ENCODE measurements at places on chromosomes 2 and 18.

DNA sequence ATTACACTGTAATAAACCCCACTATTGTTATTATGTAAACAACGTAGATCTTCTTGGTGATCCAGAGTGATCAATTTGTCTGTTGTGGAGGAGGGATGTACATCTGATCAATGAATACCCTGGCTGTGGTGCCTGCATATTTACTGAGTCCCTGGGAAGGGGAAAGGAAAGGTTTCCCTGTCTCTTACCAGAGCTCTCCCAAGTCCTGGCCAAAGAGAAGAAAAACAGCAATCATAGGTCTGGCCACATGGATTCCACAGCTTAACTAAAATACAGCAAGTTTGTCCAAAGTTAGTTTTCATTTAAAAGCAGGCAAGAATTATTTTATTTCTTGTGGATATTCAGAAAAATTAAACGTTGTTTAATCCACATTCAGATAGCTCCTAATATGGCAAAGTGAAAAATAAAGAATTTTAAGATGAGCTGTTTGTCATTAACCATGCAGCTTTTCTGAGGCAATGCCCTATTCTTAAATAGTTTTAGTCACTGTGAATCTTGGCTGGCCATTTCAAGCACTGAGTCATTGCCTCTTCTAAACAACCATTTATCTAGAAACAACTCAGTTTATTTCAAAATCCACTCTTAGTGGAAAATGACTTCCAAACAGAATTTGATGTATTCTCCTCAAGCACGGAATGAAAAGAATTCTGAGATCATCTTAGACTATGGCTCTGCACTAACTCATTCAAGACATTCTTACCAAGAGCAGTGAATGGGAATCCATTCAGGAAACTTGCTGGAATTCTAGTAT is 1004.4 kb upstream of the CDH2 start:
- DNase-seq, result no peak

DNA sequence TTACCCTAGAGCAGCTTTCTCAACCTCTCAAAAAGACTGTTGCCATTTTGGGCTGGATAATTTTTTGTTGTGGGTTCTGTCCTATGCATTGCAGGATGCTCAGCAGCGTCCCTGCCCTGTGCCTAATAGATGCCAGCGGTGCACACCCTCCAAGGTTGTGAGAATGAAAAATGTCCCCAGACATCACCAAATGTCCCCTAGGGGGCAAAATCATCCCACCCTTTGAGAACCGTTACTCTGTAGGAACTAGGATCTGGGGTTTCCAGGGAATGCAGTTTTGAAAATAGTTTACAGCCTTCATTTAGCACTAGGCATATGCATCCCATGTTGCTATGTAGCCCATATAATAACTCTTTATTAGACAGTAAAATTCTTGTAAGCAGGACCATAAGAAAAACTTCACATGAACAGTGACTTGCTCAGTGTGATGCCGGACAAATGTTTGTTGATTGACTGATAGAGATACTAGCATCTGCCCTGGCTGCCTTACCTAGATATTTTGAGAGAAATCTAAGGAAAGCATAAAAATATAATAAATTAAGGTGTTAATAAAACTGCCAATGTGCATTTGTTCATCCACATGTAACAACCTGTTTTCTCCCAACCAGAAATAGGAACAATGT is 79.2 kb upstream of the EPC2 start:
- no peak for DNase-seq

- DNase-seq, result no peak
Measured at GRCh38 chr18:60978338-60978737, 354.9 kb upstream of the CDH20 start.

GRCh38 chr2:201909961-201910361 is 103.6 kb downstream of the CDK15 start:
- DNase-seq, result no peak

DNA sequence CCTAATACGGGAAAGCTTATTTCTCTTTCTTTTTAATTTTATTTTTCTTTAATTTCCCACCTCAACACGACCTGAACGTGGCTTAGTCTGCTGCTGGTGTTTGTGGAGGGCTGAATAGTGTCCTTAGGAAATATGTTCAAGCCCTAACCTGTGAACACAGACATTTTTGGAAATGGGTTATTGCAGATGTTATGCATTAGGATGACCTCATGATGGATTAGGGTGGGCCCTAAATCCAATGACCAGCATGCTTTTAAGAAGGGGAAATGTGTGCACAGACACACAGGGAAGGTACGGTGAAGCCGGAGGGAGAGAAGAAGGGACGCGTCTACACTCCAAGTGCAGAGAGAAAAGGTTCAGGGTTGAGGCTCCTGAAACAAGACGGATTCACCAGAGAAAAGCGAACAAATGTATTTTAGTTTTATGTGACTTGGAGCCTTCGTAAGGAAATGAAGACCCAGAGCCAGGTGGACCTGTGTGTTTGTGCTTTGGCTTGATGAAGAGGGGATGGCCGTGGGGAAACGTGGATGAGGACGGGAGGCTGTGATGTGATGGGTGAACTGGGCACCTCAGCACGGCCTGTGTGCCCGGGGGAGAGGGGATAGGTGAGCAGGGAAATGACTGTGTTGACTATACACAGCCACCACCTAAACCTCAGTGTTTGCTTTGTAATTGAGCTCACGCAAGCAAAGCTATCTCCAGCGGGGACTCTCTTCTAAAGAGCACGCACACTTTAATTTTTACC is 37.5 kb downstream of the RTP5 start:
- no peak for DNase-seq

DNA sequence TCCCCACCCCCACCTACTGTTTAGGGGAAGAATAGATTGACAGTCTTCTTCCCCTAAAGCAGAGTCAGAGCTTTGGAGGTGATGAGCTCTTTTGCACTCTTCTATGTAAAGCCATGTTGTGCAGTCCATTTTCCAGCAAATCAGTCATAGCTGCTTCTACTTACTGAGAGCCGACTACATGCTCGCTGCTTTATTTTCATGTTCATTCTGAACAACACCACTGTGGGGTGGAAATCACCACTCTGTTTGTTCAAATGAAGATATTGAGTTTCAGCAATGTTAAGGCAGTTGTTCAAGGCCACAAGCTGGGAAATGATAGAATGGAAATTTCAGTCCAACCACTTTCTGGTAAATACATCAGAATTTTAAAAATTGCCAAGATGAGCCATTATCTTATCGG is 88.3 kb downstream of the INSIG2 start:
- no peak for DNase-seq

DNA sequence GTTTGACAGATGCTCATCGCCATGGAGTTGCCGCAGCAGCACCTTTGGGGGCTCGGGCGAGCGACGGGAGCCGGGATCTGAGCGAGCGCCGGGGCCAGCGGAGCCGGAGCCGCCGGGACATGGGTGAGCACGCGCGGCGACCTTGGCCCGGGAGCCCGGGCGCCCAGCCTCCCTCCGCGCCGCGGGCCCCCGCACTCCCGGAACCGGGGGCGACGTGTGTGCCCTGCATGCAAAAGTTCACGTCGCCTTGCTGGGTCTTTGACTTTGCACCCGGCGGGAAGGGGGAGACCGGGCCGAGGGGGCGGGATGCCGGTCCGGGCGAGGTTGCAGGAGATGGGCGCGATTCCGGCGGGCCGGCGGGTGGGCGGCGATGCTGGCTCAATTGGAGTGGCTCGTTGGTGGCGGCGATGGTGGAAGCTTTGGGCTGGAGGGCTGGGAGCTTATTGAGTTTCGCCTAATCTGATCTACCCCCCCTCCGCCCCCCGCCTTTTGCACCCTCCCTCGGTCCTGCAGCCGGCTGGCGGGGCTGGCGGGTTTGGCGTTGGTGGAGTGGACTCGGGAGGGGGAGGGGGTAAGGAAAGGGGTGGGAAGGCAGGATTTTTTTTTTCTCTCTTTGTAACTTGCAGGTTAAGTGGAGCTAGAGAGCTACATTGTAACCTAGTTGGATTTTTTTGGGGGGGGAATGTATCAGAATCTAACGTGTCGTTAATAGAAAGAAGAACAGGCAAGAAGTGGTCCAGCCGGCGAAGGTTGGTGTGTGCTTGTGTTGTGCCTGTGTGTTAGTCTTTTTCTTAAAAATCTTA is at the start of gene SETBP1:
SETBP1 (plus strand) TSS at position 616 of the 803 bp plus-strand sequence. CDS start 20,459 bp downstream, outside the sequence.
- DNase-seq, result peak; percentile 42

DNA sequence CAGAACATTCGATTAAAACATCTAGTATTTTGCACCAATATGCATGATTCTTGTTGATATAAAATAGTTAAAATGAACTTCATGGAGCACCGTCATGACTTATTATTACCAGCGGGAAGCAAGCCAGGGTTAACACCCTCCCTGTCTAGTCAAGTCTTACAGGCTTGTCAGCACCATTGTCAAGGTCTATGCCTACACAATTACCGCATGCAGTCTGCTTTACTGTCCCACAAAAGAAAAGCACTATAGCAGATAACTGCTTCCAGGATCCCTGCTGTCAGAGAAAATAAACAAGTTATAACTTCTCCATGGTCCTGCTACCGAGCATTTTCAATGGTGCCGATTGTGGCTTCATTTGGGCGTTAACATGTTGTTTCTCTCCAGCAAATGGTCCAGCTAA is 968.0 kb upstream of the FAM98A start:
- no peak for DNase-seq

DNA sequence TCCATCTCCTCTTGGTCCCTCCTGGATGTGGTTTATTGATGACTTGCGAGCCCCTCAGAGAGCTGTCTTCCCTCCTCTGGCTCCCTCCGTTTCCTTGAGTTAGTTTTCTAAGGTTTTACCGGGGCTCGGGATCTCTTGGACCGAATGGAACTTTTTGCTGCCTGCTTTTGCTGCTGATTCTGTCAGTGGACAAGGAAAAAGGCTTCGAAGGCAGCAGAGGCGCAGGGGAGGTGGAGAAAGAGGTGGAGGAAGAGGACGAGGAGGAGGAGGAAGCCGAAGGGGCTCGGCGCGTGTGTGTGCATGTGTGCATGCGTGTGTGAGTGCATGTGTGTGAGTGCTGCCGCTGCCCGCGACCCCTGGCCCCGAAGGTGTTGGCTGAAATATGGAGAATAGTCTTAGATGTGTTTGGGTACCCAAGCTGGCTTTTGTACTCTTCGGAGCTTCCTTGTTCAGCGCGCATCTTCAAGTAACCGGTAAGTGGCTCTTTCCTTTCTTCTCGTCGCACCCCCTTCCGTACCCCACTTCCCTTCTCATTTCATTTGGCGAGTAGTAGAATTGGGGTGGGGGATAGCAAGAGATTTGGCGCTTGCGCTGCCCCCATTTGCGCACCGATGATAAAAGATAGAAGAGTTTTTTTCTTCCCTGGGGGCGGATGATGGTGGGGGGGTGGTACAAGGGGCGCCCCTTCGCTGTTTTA is 557 bp downstream of the DCC start:
- DNase-seq, result no peak

DNA sequence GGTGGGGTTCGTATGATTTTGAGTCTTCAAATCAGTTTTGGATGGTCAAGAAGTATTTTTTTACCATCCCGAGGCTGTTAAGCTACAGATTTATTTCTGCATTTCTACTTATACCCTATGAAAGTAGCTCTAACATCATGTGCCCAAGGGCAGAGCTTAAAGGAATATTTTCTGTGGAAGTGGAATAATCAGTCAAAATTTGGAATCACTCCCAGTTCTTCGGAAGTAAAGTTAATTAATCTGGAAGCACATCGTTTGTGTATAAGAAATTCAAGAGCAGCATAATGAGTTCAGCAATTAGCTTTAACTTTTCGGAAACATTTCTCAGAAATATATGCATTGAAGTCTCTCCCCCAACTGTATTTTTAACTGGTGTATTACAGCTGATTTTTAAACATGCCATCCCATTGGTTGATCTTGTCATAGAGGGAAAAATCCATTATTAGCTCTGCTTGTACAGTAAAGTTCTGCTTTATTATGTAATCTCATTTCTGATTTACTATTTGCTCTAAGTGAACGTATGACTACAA is 510.1 kb downstream of the DCC start:
- no peak for DNase-seq

DNA sequence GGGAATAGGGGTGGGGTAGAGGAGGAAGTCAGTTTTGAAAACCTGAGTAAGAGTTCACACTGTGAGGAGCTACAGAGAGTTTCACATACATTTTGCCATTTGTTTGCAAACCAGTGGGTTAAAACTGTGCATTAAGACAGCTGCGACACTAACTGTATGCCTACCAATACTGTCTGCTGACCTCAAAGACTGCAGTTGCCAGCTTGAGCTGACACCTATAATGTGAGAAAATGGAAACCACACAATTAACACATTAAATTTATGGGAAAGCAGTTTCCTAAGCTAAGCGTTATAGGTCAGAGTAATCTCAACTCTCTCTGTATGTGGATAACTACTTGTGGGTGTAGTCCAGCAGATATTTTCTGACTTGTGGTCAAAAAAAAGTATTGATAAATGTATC is 756.6 kb upstream of the GCFC2 start:
- DNase-seq, result no peak
